ENCODE measurements at places on chromosomes 13 and 19. TPM values are rescaled to one million over a fixed set of nuclear protein-coding genes. Genes with fewer than 3 reads are reported as not detected.
A peak's percentile ranks its signal among the peaks of the same experiment; 100 is the strongest.

DNA sequence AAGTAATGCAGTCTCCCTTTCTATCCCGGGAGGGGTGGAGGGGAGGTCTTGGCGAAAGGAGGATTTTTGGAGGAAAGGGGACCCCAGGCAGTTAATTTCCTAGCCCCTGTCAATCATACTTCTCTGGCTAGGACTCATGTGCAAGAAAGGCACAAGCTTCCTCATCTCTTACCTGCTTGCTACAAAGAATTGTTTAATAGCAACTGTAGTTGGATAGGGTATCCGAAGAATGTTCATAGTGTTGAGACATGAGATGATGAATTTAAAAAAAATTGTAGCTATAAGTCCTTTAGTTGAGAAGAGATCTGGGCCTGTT, 525 bp downstream of the BORA start:
- DNase-seq = no peak

GRCh38 chr13:67120872-67121531, 109.1 kb downstream of the PCDH9 start:
- DNase-seq = peak; percentile 16

- DNase-seq = no peak
Observed at GRCh38 chr13:98842070-98842469, 89.6 kb upstream of the SLC15A1 start.

DNA sequence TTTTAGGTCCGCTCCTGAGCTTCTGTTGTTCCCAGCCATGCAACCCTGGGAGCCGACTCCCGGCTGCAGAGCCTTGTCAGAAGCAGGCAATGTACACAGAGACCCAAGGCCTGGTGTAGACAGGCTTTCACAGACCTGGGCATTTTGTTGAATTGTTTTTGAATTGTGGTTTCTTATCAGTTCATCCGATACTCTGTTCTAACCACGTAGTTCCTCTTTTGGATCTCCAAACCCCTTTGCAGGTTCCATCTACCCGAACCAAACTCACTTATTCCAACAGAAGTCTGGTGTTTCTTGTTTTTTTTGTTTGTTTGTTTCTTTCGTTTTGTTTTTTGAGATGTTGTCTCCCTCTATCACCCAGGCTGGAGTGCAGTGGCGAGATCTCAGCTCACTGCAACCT, 6.3 kb upstream of the NLRP2 start:
- no peak for DNase-seq

- DNase-seq = peak; percentile 93
Observed at GRCh38 chr13:39900106-39900750, 244.8 kb downstream of the COG6 start.

GRCh38 chr19:38647966-38648768, 718 bp downstream of the ACTN4 start:
- peak; percentile 18 for DNase-seq

DNA sequence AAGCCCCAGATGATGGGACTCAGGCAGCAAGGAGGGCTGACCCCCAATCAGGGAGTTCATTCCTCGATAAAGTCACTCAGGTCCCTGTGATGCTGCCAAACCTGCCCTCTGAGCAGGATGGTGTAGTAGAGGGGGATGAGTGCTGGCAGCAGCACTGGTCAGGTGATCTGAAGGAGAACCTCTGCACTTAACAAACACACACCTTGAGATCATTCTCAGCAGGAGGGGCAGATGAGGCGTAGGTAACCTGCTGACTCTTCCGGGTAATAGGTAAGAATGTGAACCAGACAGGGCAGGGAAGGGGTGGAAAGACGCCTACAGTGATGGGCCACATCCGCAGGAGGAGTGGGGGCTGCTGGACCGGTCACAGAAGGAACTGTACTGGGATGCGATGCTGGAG, 3.2 kb downstream of the ZNF446 start:
- DNase-seq = no peak

- DNase-seq = peak; percentile 21
Observed at GRCh38 chr13:64556376-64556775, 2673.8 kb downstream of the PCDH9 start.

DNA sequence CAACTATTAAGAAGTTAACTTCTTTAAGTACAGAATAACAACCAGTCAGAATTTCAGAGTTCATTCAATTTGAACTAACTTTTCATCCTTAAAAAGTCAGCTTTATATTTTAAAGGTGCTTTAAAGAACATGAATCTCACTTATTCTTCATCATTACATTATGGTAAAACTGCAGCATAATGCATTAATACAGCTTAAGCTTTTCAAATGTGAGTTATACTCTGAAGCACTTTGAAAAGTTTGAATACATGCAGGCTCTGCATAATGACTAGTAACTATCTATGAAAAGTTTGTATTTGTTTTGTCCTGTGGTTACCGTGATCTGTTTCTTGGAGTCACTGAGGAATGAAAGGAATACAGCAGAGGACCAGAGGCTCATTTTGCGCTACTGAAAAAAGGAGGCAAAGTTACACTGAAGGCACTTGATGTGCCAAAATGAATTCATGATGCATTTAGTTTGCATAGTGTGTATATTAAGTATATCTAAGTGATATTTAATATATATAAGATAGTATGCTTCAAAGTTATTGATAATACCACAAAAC, 4.1 kb downstream of the PCDH17 start:
- DNase-seq = no peak

DNA sequence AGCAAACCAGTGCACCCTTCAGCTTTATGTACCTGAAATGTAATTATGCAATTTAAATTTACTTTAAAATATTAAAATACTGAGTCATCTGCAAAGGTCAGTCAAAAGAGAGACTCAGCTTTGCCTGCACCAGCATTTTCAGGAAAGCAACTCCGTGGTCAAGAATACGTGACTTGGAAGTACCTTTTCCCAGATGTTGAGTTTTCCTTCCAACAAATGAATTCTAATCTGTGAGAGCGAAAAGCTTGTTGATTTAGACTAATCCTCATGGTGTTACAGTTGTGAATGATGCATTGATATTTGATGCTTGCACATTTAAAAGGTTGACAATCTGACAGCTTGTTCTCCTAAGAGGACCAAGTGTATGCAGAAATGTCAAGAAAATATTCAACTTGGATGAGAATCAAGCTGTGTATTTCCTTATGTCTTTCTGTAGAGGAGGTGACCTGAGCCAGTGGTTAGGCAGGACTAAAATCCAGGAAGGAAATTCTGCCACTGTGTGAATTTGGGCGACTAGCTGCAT, 270.4 kb downstream of the ABCC4 start:
- no peak for DNase-seq

- DNase-seq = no peak
Observed at GRCh38 chr13:54628383-54628782, 1599.8 kb downstream of the OLFM4 start.

DNA sequence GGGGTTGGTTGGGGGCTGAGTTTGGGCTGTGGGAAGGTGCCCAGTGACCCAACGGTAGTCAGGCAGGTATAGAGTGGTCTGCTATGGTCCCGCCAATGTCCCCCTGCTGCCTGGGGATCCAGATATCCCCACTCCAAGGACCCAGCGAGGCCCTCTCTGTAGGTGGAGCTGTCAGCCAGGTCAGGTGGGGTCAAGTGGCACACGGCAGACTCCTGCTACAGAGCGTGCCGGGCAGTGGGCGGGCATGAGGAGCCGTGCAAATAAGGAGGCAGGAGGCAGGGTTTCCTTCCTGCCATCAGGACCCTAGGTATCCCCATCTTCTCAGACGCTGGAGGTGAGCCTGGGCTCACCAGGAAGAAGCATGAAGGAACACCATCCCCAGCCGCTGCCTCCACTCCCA, 14.9 kb downstream of the EVI5L start:
- DNase-seq = no peak

DNA sequence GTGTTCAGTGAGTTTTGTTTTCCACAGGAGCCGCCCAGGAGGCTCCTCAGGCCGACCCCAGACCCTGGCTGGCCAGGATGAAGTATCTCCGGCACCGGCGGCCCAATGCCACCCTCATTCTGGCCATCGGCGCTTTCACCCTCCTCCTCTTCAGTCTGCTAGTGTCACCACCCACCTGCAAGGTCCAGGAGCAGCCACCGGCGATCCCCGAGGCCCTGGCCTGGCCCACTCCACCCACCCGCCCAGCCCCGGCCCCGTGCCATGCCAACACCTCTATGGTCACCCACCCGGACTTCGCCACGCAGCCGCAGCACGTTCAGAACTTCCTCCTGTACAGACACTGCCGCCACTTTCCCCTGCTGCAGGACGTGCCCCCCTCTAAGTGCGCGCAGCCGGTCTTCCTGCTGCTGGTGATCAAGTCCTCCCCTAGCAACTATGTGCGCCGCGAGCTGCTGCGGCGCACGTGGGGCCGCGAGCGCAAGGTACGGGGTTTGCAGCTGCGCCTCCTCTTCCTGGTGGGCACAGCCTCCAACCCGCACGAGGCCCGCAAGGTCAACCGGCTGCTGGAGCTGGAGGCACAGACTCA, 12.9 kb downstream of the B3GNT3 start:
- DNase-seq = no peak

GRCh38 chr13:91719033-91719432, 320.6 kb downstream of the GPC5 start:
- DNase-seq = no peak

DNA sequence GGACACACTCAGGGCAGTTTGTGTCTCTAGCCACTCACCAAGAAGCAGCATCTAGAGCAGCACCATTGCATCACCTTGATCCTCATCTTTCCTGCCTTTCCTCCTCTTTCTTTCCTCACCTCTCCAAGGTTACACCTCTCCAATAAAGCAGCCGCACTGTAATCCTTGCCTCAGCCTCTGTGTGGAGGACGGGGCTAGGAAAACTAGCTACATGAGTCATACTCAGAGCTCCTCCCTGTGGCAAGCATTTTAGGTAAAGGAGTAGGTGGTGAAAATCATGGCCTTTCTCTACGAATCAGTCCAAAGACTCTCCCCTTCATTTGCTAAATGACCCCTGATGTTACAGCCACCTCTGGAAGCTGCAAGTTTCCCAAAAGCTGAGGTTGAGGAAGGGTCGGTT, 108.9 kb downstream of the DNAJC15 start:
- DNase-seq = peak; percentile 23

DNA sequence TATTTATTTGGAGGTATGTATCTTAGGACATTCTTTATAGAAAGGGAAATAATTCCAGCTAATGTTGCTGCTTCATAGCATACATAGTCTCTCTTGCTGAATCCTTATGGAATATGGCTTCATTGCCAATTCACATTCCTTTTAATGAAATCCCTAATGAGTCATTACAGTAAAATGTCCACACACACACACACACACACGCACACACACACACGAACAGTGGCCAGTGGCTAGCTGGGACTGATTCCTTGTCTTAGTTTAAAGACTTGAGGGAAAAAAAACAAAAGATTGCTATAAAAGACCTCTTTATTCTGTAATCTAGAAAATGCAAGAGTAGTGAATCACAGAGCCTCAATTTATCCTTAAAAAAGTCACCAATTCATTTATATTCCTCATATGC, 301.6 kb downstream of the SLITRK6 start:
- DNase-seq = peak; percentile 95

- peak; percentile 87 for DNase-seq
Observed at GRCh38 chr19:46265217-46265828, 31.5 kb upstream of the HIF3A start.

GRCh38 chr19:32489971-32490370, 84.4 kb downstream of the DPY19L3 start:
- DNase-seq = no peak

DNA sequence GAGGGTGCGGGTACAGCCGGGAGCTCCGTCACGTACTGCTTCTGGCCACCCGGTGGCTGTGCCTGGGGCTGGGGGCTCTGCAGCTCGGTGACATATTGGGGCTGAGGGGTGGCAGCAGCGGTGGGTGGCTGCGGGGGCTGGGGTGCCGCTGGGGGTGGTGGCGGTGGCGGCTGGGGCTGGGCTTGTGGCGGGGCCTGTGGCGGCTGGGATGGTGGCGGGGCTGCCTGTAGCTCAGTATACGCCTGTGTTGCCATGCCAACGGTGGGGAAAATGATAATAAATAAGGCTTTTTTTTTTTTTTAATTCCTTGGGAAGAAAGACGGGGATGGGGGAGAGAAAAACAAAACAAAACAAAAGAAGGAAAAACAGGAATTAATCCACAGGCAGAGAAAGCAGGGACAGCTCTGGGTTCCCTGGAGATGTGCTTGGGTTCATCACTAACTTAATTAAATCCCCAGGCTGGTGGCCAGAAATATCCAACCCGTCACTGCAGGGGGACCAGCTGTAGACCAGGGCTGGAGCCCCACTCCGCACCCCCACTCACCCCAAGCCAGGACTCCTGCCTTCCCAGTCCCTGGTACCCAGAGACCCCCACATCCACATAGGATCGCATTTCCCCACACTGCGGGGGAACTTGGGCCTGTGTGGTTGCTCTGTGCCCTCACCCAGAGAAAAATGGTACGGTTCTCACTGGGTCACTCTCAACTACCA, 12.4 kb downstream of the RFX1 start:
- no peak for DNase-seq

DNA sequence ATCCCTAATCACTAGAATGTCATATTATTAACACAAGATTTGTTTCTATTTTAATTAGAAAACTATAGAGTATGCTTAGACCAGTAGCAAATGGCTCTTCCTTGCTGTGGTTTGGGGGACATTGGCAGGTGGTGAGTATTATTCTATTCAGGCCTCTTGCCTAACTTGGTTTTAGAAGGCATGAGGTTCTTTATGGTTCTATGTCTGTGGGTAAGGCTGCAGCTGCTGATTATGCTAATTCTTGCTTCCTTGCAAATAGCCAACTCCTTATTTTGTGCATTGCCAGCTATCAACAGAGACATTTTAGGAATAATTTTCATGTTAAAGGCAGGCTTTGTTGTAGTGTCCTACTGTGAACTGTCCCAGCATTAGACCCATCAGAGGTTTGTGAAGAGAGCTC, 1344.9 kb downstream of the UQCRFS1 start:
- DNase-seq = no peak

- DNase-seq = no peak
Observed at GRCh38 chr13:75395901-75396300, 86.1 kb downstream of the TBC1D4 start.

GRCh38 chr19:49764341-49764740, 1.2 kb upstream of the TSKS start:
- DNase-seq = no peak

DNA sequence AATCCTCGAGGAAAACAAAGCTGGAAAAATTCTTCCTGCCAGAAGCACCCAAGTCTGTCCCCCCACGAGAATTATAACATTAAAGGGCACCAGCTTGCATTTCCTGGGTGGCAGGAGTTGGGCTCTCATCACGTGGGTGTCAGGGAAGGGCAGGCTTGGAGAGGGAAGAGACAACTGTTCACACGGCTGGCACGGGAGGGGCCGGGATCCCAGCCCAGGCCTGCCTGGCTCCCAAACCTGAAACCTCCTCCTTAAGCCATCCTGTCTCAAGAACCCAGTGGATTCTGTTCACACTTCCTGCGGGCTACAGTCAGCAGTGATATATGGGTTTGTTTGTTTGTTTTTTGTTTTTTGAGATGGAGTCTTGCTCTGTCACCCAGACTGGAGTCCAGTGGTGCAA, 12.2 kb downstream of the GRIK5 start:
- DNase-seq = no peak

GRCh38 chr19:18388100-18388959, 2.4 kb downstream of the GDF15 start:
- peak; percentile 50 for DNase-seq

GRCh38 chr19:743168-743687, 7.7 kb upstream of the MISP start:
- peak; percentile 59 for DNase-seq

GRCh38 chr13:44976949-44977583, 12.2 kb downstream of the NUFIP1 start:
- DNase-seq = no peak

The CYP4F2 gene
- not detected for total RNA-seq

The SIGLEC12 gene
- not detected for total RNA-seq

The PROZ gene
- total RNA-seq = not detected

The F10 gene
- total RNA-seq = 2.7 TPM

The NKPD1 gene
- 0.25 TPM for total RNA-seq

The PSG2 gene
- total RNA-seq = not detected

The LATS2 gene
- total RNA-seq = 24.5 TPM

The CLEC4M gene
- not detected for total RNA-seq

The NLRP7 gene
- not detected for total RNA-seq

The ZNF416 gene
- 3.4 TPM for total RNA-seq

The MEIOSIN gene
- not detected for total RNA-seq
